NCI-H510A (cell line): ENCODE measurements at places on chromosomes 2 and 18.

- DNase-seq = no peak
These were observed 33.6 kb downstream of the SRBD1 start for GRCh38 chr2:45577441-45577840.

DNA sequence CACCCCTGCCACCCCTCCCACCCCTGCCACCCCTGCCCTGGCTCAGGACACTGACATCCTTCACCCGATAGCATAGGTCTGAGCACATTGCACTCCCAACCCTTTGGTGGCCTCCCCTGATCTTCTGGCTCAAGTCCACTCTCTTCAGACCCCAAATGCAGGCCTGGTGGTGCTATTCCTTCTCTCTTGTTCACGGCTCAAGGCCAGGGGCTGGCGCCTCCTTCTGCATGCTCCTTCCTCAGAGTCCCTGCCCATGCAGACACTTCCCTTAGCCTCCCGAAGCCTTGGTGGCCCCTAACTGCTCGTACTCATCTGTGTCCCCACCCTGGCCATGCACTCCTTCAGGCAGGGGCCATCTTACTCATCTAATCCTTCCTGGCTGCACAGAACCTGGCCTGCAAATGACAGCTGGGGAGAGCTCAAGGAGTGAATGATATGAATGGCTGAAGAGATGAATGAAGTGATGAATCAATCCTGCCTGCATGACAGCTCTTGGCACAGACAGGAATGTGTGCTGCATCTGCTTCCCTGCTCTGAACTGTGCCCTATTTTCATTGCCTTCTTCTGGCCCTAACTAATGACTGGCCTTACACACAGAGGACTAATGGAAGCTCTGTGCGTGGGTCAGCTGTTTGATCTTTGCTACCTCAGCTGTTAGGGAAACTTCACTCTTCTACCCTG, 290.8 kb downstream of the DYSF start:
- DNase-seq = no peak

DNA sequence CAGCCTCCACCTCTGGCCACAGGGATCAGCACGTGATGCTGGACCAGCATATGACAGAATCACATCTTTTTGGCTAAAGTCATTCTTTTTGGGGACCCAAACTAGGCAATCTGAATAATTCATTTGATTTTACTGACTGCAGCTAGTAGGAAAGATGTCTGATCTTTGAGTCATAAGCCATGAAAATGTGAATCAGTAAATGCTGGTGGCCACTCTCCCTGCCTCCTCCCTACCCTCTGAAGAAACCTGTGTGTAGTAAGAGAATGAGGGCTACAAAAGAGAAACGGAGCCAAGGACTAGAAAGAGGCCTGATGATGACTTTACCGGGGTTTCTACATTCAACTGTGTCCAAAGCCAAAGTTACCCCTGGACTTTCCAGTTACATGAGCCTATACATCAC, 10.1 kb upstream of the LRPPRC start:
- DNase-seq = no peak

DNA sequence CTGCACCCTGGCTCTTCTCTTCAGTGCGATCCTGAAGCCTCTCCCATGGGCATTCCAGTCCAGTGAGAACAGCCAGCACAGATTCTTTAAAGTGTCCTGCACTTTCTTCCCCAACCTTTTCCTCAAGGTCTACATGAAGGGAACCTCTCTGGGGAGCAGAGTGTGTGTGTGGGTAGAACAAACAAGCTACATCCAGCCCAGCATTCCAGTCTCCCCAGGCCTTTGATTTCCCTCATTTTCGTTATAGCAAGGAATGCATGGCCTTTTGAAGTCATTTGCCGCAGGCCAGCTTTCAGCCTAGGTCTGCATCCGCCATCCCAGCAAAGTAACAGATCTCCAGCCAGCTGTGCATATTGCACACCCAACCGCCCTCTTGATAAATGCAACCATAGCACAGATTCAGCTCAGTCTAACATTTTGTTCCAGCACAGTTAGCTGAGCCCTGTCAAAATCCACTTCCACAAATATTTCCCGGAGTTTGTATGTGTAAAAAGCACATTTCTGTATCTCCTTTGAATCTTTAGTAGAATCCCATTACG, 44.6 kb downstream of the CD8B2 start:
- DNase-seq = no peak

- DNase-seq = no peak
These were observed 25.9 kb upstream of the IMPA2 start for GRCh38 chr18:11955239-11956029.

- no peak for DNase-seq
These were observed at the start of gene NXPH2 for GRCh38 chr2:138779781-138780445. TSS of gene NXPH2 (minus strand) at chr2:138780390. CDS start at chr2:138780241, 149 bp downstream.

- DNase-seq = no peak
These were observed 9.0 kb upstream of the HIBCH start for GRCh38 chr2:190328573-190329147.

DNA sequence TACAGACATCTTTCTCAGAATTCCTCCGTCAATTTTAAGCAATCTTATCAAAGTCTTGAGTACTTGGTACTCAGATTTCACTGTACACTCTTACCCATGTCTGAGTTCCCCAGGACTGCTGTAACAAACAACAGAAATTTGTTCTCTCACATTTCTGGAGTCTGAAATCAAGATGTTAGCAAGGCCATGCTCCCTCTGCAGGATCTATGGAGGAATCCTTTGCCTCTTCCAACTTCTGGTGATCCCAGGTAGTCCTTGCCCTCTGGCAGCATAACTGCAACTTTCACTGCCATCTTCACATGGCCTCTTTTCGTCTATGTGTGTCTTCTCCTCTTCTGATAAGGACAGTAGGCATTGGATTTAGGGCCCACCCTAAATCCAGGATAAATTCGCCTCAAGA, 17.1 kb upstream of the CACNB4 start:
- no peak for DNase-seq

GRCh38 chr2:167181134-167181533, 292.9 kb downstream of the XIRP2 start:
- DNase-seq = no peak

DNA sequence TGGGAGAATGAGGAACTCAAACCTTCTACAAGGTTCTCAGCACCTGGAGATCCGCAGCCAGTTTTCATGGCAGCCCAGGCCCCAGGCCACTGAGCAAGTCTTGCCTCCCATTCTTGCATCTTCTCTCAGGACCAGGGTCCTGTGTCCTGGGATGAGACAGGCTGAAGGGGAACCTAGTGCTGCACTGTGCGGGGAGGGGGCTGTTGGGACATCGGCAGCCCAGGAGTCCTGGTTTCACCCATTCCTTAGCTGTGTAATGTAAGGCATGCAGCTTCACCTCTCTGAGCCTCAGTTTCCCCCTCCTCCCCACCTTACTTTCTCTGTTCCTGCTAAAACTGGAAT, 43.9 kb downstream of the TNS1 start:
- DNase-seq = no peak

DNA sequence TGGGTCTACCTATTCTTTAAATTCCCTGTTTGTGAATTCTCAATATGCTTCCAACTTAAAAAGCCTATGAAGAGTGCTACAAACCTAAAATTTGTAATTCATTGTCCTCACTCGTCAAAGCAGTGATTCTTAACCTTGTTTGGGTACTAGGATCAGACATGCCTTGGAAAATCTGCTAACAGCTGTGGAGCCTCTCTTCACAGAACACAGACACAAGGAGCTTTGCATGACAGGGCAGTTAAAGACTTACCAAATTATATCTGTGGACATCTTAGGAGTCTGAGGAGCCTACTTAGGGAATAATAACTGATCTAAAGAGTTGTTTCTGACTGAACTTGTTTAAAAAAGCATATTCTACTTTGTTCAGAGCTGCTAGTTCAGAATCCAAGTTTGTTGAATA, 38.1 kb downstream of the TMEM87B start:
- DNase-seq = no peak

GRCh38 chr2:39435741-39436591, 1.1 kb downstream of the MAP4K3 start:
- DNase-seq = no peak

DNA sequence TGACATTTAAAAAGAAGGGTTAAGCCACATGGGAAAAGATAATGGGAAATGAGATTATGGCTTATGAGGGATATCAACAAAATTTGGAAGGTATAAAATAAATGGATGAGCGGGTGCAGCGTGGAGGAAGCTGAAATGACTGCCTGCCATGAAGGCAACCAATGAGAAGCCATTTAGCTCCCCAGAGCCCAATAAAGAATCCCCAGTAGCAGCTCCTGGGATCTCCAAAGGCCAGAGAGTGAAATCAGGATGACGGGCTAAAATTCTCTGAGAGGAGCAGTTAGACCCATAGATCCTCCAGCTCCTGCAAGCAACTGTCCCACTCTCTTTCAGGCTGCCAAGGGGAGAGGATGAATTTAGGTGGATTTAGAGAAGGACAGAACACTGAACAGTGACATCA, 12.9 kb upstream of the MAPRE3 start:
- DNase-seq = no peak

GRCh38 chr18:58960946-58961722, 96.5 kb downstream of the ZNF532 start:
- no peak for DNase-seq

GRCh38 chr18:51171223-51171622, 26.3 kb downstream of the MEX3C start:
- DNase-seq = no peak

DNA sequence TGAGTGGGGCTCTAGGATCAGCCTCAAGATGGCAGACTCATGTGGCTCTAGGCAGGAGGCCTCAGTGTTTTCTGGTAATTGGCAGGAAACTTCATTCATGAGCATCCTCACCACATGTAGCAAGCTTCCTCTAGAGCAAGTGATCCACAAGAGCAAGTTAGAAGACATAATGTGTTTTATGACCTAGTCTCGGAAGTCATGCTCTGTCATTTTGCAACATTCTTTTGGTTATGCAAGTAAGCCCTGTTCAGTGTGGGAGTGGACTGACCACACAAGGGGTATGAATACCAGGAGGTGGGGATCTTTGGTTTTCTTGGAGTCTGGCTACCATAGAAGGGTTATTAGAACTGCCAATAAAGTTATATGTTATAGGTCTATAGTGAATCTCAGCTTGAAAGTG, 66.8 kb upstream of the STK39 start:
- DNase-seq = no peak

GRCh38 chr2:189137519-189137918, 42.0 kb downstream of the COL5A2 start:
- DNase-seq = no peak

- no peak for DNase-seq
These were observed 52.7 kb upstream of the MAPK4 start for GRCh38 chr18:50507120-50507590.

- no peak for DNase-seq
These were observed 18.9 kb downstream of the TGIF1 start for GRCh38 chr18:3468833-3469232.

GRCh38 chr2:66872081-66872985, 437.4 kb downstream of the MEIS1 start:
- DNase-seq = no peak

GRCh38 chr2:237982039-237982725, 15.4 kb downstream of the UBE2F start:
- no peak for DNase-seq

DNA sequence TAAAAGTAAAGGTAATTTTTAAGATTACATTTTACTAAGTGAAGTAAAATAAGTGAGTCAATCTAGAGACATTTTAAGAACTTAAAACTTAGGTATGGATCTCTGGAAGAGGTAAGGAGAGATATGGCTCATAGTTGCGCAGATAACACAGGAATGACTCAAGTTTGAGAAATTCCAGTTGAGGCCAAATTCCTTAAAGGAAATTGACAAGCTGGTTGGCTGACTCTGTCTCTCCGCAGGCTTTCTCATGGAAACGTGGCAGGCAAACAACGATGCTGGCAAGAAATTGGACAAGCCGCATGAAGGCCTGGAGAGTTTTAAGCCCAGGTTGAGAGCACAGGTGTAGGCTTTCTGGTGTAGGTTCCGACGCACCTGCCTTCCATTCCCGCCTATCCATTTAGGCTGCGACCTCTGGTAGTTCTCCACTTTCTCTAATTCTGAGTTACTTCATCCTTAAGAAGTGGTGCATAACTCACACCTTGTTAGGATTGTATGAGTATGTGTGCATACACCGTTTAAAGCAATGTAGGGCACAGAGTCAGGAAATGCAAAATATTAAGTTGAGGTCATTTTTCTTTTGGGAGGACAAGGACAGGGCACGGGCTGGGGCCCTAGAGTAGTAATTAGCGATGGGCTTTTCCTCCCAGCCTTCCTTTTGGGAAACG, 589 bp upstream of the DAW1 start:
- DNase-seq = no peak

GRCh38 chr2:86617738-86618137, 5.9 kb downstream of the RNF103 start:
- no peak for DNase-seq

DNA sequence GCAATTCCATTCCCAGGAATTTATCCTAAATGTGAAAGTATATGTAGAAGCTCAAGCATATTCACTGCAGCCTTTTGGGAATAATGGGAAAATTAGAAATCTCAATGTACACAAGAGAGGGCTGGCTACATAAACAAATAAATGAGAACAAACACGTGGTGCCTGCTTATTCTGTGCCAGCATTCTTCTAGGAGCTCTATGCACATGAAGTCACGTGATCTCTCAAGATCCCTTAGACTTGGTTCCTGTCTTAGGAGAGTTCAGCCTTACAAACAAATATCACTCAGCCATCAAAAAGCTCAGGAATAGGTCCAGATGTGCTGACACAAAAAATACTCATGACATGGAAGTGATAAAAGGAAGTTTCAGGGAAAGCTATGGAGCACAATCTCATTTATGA, 92.9 kb upstream of the SP3 start:
- DNase-seq = no peak

GRCh38 chr2:234996069-234996940, 44.5 kb downstream of the SH3BP4 start:
- no peak for DNase-seq

DNA sequence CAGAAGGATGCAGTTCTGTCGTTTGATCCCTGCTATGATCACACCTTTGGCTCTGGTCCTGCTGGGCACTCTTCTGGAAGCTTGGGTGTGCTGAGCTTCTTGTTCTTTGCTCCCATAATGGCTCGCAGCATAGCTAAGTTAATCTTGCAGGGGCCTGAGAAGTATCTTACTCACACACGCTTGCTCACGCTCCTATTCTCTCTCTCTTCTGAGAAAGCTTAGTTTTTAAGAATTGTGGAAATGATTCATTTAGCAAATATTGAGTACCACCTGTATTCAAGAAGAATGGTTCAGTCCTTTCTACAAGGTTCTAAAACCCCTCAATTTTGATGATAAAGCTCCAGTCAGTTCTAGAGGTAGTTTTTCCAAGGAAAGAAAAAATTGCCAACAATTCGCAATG, 40.6 kb downstream of the XRCC5 start:
- DNase-seq = no peak

DNA sequence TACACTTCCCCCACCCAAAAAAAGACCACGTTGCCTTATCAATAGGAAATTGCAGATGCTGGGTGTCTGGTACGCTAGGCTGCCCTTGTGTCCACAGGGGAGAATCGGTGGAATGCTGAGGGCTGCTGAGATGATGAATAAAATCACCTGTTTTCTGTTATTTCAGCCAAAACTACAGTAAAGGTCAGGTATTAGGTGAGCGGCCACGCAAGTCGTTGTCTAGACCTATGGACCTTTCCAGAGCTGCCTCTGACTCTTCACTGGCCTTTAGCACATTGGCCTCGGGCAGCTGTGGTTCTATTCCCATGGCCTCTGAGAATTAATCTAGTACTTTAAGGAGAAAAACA, 89.6 kb downstream of the MTCL1 start:
- no peak for DNase-seq

- DNase-seq = no peak
These were observed 411 bp downstream of the NARS1 start for GRCh38 chr18:57621246-57621604.
